ENCODE measurements at places on chromosomes 13 and 19. TPM values are rescaled to one million over a fixed set of nuclear protein-coding genes. Genes with fewer than 3 reads are reported as not detected.
A peak's percentile ranks its signal among the peaks of the same experiment; 100 is the strongest.

GRCh38 chr13:111008351-111008750 is 93.5 kb upstream of the ANKRD10 start:
- DNase-seq, result no peak

- no peak for DNase-seq
Measured at GRCh38 chr19:51319649-51320279, 8.3 kb downstream of the IGLON5 start.

DNA sequence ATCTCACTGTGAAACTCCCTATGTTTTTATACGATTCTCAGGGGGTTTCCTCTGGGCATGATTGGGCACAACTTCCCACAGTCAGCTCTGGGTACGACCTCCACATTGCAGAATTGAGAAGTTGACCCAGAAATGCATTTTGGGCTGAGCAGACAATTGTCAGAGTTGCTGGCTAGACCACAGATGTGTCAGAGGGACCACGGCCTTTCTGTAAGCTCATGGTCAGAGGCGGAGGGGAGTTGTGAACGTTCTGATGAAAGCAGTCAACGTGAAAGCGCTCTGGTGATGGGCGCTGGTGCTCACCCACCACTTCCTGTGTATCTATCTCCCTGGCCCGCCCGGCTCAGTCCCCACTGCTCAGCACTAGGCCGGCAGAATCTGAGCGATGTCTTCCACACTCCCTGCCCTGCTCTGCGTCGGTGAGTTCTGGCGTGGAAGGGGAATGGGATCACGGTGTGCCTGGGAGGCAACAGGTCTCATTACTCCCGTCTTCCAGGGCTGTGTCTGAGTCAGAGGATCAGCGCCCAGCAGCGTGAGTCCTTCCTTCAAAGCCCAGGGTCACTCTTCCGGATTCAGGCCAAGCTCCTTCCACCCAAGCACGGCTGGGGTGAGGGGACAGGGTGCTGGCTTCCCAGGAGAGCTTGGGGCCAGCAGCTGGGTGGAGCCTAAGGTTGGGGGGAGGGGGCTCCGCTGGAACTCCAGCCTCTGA is at the start of gene NCR1:
TSS of gene NCR1 (plus strand) at position 346 of the 709 bp plus-strand sequence. CDS start at position 386, 40 bp downstream.
- no peak for DNase-seq

- DNase-seq, result no peak
Measured at GRCh38 chr19:16143399-16144215, at the start of gene HSH2D. TSS of gene HSH2D (plus strand) at chr19:16143685. CDS start at chr19:16148751, 5,066 bp downstream.

GRCh38 chr19:28726533-28727479 is 486.1 kb downstream of the UQCRFS1 start:
- no peak for DNase-seq

DNA sequence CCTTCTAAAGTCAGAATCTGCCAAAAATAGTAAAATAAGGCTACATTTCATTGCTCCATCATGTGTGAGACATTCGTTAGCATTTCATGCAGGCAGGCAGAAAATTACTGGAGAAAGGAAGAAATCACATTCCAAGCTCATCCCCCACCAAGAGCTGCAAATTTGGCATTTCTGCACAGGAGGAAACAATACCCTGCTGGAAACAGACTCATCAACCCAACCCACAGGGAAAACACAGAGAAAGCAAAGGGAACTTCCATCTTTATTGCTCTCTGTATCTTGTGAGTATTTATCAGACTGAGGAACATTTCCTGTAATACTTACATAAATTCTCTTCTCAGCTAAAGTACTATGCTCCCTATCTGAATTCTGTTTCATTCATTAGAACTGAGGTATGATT is 95.7 kb downstream of the KCTD12 start:
- DNase-seq, result peak; percentile 17

- DNase-seq, result no peak
Measured at GRCh38 chr19:55079400-55080038, 3.9 kb downstream of the EPS8L1 start.

DNA sequence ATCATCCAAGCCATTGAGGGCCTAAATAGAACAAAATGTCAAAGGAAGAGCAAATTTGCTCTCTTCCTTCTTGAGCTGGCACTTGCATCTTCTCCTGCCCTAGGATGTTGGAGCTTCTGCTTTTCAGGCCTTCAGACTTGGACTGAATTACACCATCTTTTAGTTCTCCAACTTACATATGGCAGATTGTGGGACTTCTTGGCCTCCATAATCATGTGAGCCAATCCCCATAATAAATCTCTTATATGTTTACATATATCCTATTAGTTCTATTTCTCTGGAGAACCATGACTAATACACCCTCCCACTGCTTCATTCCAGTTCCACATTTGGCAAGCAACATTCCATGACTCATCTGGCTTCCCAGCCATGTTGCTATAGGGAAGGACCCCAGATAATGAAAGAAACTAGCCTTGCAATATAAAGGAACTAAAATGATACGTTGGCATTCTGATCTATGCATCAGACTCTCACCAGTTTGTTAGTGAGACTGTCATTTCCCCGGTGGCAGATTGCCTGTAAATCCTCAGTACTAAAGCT is 11.0 kb upstream of the ACOD1 start:
- peak; percentile 89 for DNase-seq

Gene USE1
- total RNA-seq, result 15.3 TPM

Gene HRC
- total RNA-seq, result 2.2 TPM

Gene SHISA2
- total RNA-seq, result 65.7 TPM
